ENCODE measurements at places on chromosomes 12 and 14.

DNA sequence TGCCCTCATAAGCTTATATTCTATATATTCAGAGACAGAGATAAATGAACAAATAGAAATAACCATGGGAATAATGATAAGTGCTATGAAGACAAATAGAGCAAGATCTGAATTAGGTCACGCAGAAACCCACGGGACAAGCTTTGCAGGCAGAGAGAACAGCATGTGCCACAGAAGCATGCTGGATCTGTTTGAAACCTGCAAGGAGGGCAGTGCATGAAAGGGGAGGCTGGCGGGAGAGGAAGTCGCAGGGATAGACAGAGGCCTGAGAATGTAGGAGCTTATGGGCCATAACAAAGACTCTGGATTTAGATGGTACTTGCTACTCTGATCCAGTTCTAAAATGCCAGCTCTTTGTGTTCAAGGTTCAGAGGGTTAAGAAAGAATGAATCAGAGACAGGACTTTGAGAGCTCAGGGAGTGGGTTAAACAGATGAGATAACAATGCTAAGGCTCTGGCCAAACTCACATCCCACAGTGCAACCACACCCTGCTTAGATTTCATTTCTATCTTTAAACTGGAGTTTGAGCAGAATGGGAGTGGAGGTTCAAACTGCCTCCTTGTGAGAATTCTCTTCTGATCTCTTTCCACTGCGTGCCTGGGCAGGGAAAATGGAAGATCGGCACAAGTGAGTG is 49.2 kb upstream of the PPP1R12A start:
- no peak for DNase-seq

GRCh38 chr12:70619471-70620152 is 17.6 kb downstream of the PTPRB start:
- no peak for DNase-seq

- no peak for DNase-seq
These were observed 22.6 kb upstream of the ATP2A2 start for GRCh38 chr12:110258466-110258865.

DNA sequence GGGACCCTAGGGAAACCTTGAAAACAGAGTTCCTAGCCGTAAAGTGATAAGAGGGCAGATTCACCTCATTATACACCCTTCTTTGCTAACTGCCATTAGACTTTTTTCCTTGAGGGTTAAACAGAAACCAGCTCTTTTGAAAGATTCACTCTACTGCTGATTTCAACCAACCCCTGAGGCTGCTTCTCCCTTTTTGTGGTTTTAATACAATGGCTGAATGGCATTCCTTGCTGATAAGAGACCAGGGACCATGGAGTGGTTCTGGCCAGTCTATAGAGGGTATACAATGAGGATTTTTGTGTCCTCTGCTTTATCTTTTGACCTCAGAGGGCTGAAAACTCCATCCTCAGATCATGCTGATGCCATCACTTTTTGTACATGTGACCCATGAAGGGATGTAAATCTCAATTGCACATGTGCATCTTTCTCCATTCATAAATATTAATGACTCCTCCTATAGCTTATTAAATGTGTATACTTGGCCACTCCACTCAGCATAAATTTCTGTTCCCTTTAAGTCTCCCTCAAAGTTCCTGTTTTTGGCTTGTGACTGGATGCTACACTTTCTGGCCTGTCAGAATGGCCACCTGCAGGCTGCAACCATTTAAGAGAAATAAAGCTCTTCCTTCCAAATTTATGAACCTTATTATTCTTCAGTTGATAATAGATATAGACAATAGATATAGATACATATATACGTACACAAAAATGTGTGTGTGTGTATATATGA is 233.8 kb upstream of the SEL1L start:
- no peak for DNase-seq

DNA sequence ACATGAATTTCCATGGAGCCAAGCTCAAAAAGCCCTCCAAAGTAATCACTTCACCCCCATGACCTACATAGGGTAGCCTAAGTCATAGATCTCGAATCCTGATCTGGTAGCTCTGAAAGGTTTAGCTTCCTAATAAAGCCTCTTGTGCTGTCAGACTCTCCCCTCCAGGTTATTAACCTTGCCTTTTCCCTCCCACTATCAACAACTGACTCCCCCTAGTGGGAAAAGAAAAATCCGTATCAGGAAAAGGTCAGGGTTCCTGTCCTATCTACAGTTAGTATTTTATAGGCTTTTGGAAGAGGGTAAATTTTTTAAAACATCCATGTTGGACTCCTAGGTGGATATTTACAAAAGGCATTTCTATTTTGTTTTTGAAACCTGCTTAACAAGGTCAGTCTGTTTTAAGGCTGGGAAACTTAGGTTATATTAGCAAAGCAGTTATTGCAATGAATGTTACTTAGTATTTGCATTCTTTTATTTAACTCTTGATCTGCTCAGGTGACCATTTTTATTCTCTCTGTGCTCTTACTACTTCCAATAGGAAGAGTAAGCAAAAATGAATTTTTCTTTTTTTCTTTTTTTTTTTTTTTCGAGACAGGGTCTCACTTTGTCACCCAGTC is 8.0 kb downstream of the YY1 start:
- peak; percentile 68 for DNase-seq

DNA sequence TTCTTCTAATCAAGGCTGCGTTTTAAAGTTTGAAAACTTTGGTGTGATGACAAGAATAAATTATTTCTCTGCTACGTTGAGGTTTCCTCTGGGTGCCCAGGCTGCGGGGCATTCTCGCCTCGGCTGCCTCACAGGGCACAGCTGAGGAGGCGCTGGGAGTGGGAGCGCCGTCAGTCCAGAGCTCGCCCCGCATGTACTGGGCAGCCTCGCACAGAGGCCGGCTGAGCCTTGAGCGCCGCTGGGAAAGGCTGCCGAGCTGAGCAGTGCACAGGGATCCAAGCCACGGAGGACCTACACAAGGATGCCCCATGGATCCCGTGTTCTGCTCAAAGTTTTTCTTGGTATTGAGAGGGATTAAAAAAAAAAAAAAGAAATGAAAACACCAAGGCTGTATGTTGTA is 11.6 kb downstream of the RFX4 start:
- DNase-seq = no peak

DNA sequence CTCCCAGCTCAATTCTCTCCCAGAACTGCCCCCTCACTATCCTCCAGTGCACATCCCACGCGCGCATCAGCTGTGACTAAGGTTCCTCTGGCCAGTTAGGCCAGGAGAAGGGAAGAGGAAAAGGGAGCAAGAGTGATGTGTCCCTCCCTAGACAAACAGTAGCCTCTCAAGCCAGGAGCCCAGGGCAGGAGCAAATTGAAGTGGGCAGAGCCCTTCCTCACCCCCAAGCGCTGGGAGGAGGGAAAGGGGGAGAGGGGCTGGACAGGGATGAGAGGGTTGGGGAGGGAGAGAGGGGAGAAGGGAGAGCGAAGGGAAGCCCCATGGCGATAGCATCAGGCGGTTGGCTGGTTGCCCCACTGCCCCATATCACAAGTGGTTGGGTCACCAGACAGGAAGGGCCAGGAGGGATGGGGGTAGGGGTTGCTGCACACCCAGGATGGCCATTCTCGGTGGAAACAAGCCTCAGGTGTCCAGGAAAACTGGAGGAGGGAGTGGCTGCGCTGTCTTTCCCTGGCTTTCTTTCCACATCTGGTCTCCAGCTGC is 1.1 kb downstream of the CD63 start:
- DNase-seq = no peak

GRCh38 chr12:24360907-24361306 is 411.4 kb upstream of the SOX5 start:
- no peak for DNase-seq

DNA sequence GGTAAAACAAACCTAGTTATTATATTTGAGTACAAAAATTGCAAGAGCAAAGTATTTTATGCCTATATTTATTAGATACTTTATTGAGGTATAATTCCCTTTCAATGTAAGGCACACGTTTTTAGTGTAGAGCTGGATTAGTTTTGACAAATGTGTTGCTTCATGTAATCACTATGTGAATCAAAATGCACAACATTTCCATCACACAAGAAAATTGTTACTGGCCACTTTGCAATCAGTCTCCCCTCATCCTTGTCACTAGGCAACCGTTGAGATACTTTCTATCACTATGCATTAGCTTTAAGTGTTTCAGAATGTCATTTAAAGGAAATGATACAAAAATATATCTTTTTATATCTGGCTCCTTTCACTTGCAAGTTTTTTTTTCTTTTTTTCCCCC is 531.0 kb downstream of the CCER1 start:
- DNase-seq = no peak

GRCh38 chr12:114562654-114563053 is 121.3 kb downstream of the TBX3 start:
- no peak for DNase-seq

DNA sequence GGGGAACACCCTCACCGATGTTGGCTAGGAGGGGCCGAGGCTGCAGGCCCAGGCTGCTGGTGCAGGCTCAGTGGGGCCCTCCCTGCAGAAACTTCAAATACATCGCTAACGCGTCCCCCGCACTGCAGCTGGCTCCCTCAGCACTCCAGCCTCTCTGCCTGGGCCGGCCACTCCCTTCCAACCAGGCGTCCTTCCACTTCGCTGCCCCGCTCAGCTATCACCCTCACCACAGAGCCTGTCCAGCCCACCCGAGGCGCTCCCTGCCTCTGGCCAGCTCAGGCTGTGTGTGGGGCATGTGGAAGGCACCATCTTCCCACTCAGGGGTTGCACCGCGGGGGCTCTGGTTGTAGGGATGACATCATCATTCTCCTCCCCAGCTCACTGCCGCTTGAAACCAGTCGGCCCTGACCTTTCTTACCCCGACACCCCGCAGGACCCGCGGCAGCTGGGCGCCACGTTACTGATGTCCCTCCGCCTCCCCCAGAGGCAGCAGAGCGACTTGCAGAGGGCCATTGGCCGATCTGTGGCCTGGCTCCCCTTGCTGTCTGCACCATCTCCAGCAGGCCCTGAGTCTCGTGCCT is 199.9 kb upstream of the RTL1 start:
- no peak for DNase-seq

DNA sequence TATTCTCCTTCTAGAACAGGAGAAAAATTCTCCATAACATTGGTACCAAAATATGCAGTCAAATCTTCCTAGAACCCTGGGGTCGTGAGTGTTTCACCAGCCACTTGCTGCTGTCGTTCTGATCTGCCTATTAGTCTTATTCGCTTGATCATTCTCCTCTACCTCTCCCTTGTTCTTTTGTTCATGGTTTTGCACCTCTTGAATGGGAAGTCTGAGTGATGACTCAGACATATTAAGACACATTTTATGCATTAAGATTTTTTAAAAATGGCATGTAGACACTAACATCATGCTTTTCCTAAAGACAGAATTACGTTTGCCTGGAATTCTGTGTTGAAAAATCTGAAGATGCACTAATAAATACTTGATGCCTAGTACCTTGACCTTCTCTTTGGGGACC is 159.2 kb upstream of the LRIG3 start:
- no peak for DNase-seq

GRCh38 chr12:46269429-46270241 is 792 bp upstream of the SLC38A1 start:
- peak; percentile 49 for DNase-seq

GRCh38 chr14:102097441-102098135 is 10.7 kb upstream of the HSP90AA1 start:
- no peak for DNase-seq

DNA sequence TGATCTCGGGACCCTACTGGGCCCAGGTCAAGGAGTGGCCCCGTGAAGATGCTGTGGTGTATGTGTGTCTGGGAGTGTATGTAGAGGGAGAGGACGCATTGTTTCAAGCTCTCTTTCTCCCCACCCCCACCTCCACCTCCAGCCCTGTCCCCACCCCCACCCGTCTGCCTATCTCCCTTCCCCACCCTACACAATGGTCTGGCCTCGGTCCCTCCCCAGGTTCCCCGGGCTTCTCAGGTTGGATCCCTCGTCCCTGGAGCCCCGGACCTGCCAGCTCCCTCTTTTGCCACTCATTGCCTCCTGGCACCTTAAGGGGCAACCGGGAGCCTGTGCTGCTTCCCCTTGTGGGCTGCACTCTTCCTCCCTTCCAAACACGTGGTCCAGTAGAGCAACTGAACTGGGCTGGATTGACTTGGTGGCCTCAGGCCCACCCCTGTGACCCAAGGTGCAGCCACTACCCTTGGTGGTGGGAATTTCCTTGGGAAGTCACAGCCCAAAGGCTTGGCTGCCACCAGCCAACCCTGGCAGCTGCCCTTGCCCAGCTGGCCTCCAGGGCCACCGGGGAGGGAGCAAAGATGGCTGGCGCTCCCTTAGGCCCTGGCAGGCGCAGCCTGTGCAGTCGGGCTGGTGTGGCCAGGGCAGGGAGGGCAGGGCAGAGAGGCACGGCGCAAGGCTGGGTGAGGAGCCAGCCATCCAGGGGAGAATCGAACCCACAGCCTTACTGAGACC is 628 bp downstream of the VRTN start:
- no peak for DNase-seq
